Activated CD8-positive, alpha-beta T cell treated with anti-CD3 and anti-CD28 coated beads for 36 hours (primary cell): ENCODE measurements at places on chromosomes 4 and X. TPM values are rescaled to one million over a fixed set of nuclear protein-coding genes. Genes with fewer than 3 reads are reported as not detected.

- DNase-seq, result no peak
These were observed 7.0 kb downstream of the ADH1B start for GRCh38 chr4:99314211-99314610.

The MAGEA3 gene
- total RNA-seq, result not detected

DNA sequence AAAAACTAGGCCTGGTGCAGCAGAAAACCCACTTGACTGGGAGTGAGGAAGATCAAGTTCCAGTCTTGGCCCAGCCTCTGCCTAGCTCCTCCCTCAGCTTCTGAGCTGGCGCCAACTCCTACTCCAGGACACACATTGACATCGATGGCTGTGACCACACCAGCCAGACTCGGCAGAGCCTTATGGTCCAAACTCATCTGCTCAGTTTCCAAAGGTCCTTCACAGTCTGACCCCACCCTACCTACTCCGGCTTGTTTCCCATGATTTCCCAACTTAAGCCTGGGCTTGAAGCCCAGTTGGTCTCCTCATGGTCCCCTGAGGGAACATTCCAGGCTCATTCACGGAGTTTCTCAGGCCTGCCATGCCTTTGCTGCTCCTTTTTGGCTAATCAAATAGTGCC is 10.1 kb downstream of the ELF4 start:
- no peak for DNase-seq

The CXCL1 gene
- total RNA-seq, result not detected

GRCh38 chr4:68572653-68573170 is 3.4 kb downstream of the UGT2B17 start:
- DNase-seq, result no peak

GRCh38 chr4:102454981-102455685 is 46.0 kb upstream of the NFKB1 start:
- no peak for DNase-seq

DNA sequence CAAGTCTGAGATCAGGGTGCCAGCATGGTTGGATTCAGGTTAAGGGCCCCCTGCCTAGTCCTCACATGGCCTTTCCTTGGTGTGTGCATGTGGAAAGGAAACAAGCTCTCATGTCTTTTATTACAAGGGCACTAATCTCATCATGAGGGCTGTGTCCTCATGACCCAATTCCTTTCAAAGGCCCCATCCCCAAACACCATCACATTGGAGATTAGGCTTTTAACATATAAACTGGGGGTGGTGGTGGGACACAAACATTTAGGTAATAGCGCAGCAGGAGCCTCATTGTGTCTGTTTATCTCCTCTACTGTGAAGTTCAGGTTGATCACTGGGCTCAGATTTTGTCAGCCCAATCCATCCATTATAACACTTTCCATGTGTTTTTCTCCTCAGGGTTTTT is 41.0 kb downstream of the BEX3 start:
- DNase-seq, result no peak

GRCh38 chr4:156294577-156294976 is 340.9 kb upstream of the CTSO start:
- no peak for DNase-seq

- DNase-seq, result no peak
These were observed 38.3 kb downstream of the NSG1 start for GRCh38 chr4:4425119-4425690.

DNA sequence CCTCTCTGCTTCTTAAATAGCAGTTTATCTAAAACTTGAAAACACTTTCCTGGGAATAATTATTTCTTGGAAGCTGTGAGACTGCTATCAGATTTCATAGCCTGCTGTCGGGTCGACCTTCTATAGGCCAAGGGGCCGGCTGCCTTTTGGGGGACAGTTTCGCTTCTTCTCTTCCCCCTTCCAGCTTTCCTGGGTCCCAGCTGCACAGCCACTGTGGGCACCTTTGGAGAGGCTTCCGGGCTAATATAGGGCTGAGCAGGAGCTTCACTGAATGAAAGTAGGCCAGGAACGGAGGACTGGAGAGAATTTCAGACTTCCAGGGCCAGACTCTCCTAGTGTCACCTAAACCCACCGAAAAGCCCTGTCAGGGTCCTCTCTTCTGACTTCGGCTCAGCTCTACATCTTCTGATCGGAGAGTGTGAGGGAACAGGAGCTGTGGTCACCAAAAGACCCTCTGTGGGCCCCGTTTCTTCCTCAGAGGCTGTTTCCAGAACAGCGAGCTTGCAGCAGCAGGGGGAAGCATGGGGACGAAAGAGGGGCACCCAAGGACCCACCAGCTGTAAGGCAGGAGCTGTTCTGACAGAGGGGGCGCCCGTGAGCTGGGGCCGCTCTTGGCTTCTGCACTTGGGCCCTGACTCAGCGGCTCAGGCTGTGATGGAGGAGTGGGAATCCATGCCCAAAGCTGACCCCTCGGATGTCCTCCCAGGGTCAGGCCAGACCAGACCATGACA is 620.6 kb downstream of the BCOR start:
- peak; percentile 28 for DNase-seq

DNA sequence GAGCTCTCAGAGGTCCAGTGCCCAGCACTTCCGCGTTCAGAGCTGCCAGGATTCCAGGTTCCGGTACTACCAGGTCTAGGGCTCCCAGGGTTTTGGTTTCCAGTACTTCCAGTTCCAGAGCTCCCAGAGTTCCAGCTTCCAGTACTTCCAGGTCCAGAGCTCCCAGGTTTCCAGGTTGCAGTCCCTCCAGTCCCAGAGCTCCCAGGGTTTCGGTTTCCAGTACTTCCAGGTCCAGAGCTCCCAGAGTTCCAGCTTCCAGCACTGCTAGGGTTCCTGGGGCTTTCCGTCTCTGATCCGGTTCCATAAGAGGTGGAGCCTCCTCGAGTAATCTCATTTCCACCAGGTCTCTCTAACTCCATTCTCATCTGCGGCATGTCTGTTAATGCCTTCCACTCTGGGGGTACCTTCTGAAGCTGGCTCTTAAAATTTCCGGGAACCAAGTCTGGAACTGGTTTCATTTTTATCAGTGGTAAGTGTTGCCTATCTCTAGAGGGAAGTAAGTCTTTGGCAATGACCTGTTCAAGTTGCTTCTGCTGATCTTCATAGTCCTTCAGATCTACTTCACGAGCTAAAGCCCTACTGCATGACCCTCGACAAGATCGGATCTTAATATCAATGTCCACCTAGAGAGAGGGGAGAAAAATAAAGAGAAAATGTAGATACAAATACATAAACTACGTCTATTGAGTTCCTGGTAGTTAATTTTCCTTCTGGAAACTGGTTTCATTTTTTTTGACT is 4.1 kb downstream of the FGA start:
- no peak for DNase-seq
